ENCODE measurements at places on chromosomes 4 and X. TPM values are rescaled to one million over a fixed set of nuclear protein-coding genes. Genes with fewer than 3 reads are reported as not detected.

- DNase-seq: no peak
Measured at GRCh38 chr4:87835197-87835596, 2.4 kb downstream of the MEPE start.

DNA sequence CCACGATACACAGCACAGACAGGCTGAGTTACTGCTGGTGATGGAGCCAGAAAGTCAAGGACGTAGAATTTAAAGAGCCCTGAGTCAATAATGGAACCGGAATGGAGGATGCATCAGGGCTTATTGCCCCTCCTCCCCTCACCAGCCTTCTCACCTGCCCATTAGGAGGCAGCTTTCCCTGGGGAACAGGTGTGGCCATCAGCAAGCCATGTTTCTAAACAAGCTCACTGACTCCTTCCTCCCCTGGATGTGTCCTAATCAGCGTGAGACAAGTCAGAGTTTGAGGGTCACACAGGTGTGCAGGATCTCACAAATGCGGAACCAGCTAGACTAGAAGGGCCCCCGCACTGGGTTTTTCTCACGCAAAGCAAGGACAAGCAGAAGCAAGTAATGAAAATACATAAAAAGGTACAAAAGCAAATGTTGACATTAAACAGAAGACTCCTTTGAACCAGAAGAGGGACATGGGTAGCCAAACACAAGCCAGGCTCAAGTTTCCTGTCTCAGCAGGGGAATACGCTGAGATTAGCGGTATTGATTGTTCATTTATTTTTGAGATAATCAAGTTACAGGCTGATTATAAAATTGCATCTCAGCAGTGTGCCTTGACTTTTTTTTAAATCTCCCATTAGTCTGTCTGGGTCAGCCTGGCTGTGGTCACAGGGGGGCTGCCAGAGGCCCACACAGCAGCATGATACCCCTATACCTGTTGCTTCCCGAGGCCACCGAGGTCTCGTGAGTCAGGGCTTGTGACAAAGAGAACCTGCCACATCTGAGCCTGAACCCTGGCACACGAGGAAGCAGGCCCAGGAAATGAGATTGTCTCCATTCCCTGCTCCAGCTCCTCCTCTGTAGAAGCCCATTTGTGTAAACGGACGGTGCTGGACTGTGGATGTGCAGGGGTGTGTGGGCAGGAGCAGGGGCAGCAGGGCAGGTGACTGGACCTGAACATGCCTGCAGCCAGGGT is 37.4 kb downstream of the CCKAR start:
- DNase-seq: no peak

DNA sequence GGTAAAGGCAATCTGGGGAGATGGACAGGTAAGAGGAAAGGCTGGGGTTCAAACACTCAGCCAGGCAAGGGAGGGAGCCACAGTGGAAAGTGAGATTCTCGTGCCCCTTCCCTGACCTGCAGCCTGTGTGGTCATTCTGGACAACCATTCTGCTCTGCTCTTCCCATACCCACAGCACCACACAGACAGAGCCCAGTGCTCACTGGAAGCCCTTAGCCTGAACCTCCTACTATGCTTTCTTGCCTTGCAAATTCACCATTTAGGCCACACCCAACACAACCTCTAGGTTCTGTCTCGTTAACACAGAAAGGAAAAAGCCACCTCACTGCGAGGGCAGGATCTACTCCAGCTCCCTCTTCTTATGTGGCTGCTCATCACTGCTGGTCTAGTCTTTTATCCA is 92.7 kb downstream of the SHISA3 start:
- DNase-seq: no peak

GRIPAP1 gene
- 54.3 TPM for total RNA-seq

SLC6A14 gene
- not detected for total RNA-seq

NXF2 gene
- total RNA-seq: not detected

CNGA2 gene
- not detected for total RNA-seq

TIGD4 gene
- 0.42 TPM for total RNA-seq
